ENCODE measurements at places on chromosomes 4 and X.
A peak's percentile ranks its signal among the peaks of the same experiment; 100 is the strongest.

DNA sequence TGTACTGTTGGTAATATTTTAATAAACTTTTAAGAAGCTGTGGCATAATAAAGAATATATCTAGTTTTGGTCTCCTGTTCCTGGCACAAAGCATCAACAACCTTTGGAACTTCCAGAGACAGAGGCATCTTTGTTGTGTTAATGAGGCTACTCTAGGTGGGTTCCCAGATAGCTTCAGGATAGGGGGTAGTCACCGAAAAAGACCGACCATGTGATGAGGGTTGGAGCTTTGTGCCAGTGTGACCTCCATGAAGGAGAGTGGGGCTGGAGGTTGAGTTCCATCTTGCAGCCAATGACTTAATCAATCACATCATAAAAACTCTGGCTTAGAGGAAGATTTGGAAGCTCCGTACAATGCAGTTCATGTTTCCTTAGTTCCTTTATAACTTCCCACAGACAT, 9.9 kb downstream of the PPAT start:
- no peak for DNase-seq

DNA sequence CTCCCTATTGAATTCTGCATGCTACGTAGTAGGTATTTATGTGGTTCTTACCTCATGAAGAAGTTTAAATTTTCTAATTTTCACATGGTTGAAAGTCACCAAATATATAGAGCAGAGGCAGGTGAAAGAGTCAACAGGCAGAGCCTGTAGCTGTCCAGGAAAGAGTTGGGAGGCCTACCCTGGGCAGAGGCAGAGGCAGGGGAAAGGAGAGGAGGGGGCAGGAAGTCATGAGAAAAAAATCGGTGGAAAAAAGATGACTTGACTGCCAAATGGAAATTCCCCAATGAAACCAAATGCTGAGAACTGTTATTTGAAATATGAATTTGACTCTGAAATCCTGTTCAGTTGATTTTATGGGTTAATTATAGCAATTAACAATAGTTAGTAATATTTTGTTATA, 23.1 kb upstream of the GPR34 start:
- DNase-seq: no peak

DNA sequence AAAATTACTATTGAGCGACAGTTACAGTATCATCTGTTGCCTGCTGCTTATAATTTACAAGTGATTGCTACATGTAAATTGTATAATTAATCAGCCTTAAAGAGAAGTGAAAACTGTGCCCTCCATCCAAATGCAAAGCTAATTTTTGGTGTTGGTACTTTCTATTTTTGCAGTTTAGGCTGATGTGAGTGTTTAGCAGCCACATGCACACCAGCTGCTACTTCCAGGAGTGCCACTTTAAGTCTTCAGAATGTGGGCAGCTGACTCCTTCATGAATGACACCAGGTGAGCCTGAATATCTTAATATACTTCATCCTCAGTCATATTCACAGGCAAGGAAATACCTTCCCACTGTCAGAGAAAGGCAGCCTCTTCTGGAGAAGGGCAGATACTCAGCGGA, 149.8 kb upstream of the RASGEF1B start:
- no peak for DNase-seq

- no peak for DNase-seq
Observed at GRCh38 chrX:2561456-2561855, 60.7 kb upstream of the DHRSX start.

- DNase-seq: no peak
Observed at GRCh38 chr4:149409555-149409962, 406.1 kb downstream of the IQCM start.

- DNase-seq: no peak
Observed at GRCh38 chr4:4455210-4455865, 68.4 kb downstream of the NSG1 start.

DNA sequence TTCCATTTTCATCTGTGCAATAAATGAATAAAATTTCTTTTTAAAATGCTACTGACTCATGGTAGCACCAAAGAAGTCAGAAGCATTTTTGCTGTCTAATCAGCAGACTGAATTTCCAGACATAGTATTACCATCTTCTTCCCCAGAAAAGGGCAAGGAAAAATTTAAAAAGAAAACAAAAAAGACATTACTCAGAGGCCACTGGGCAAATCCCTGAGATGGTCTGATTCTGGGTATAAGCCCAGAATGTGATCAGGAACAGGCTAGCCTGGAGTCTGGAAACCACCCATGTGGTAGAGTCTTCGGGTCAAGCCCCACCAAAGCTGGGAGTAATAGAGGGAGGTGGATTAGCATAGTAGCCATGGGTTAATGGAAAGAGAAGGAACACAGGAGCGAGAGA, 342.8 kb downstream of the FBXW7 start:
- no peak for DNase-seq

- no peak for DNase-seq
Observed at GRCh38 chr4:163085085-163085484, 81.6 kb downstream of the NAF1 start.

DNA sequence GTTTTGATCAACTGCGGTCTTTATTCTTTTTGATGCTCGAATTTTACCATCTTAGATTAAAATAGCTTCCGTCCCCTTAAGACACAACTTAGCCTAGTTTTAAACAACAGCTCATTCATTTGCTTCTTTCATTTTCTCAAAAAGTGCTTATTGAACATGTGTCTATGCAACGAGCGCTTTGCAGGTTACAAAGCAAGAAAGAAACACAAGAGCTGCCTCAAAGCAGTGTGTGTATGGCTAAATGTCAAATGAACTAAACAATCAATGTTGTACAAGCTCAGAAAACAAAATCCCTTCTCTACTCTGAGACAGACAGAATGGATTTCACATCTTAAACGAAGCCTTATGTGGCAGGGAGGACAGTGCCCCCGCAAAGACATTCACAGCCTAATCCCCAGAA, 61.0 kb downstream of the EVC2 start:
- DNase-seq: peak; percentile 43

GRCh38 chr4:105471566-105472176, 2.2 kb downstream of the PPA2 start:
- DNase-seq: peak; percentile 79

DNA sequence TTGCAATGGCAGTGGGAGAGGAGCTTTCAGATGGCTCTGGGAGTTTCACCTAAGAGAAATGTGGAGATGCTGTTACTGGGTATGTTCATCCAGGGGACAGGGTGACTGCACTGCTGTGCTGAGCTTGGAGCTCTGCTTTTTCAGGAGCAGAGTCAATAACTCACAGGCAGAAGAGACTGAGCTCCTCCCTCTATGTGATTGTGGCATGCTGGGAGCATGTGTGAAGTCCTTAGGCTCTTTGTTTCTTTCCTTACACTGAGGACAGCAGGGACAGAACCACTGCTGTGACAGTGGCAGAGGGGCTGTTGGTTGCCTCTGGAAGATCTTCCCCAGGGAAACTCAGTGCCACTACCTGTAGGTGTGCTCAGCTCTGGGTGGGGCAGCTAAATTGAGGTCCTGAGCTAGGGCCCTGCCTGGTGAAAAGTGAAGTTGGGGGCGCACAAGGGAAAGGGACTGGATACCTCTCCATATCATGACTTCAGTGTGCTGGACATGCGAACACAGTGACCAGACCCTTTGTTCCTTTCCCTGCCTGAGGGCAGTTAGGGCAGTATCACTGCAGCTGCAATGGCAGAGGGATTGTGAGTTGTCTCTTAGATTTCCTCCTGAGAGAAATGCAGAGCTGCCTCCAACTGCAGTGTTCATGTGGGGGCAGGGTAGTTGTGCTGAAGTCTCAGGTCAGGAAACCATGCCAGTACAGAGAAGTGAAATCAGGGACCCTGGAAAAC, 156.7 kb downstream of the TENT5D start:
- DNase-seq: no peak

DNA sequence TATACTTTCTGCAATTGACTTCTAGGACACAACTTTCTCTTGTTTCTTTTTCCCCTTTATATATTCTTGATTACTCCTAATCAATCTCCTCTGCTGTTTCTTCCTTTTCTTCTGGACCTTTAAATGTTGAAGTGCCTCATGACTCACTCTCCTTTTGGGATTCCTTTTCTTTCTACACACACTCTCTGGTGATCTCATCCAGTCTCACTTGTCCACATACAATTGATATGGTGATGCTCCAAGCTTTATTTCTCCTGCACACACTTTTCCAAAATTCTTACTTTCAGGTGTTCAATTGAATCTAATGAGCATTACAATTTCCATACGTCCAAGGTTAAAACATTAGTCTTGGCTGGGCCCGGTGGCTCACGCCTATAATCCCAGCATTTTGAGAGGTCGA, 794.8 kb upstream of the EPHA5 start:
- no peak for DNase-seq

DNA sequence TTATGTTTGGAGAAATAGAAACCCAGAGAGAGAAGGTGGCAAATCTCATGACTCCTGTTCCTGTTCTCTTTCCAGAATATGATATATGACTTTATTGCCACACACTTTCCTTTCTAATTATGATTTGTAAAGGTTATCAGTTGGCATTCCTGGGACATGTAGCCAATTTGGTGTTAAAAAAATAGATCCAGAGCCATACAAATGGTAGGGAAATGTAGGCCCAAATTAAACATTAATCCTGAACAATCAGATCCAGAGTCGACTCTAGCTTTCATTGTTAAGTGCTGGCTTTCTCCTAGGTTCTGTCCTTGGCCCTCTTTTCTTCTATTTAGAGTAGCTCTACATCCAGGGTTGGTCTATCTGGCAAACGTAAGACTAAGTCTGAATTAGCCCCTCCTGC, 69.8 kb upstream of the LONRF3 start:
- DNase-seq: no peak

GRCh38 chr4:28842271-28842670, 1877.9 kb upstream of the PCDH7 start:
- DNase-seq: no peak

DNA sequence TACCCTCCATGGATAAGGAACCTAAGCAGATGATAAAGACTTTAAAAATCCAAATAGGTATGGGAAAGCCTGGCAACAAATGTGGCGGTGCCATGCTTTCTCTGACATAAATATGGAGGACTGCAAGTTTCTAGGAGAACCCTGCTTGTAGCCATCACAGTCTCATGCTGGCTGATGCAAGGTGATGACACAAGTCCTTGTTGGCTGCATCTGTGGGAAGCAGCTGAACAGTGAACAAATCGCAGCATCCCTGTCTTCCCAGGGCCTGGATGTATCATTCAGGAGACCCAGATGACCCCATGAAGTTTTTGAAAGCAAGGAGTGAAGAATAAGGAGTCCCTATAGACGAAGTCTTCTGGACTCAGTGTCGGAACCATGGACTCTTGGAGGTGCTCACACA, 234.4 kb upstream of the HS3ST1 start:
- no peak for DNase-seq

DNA sequence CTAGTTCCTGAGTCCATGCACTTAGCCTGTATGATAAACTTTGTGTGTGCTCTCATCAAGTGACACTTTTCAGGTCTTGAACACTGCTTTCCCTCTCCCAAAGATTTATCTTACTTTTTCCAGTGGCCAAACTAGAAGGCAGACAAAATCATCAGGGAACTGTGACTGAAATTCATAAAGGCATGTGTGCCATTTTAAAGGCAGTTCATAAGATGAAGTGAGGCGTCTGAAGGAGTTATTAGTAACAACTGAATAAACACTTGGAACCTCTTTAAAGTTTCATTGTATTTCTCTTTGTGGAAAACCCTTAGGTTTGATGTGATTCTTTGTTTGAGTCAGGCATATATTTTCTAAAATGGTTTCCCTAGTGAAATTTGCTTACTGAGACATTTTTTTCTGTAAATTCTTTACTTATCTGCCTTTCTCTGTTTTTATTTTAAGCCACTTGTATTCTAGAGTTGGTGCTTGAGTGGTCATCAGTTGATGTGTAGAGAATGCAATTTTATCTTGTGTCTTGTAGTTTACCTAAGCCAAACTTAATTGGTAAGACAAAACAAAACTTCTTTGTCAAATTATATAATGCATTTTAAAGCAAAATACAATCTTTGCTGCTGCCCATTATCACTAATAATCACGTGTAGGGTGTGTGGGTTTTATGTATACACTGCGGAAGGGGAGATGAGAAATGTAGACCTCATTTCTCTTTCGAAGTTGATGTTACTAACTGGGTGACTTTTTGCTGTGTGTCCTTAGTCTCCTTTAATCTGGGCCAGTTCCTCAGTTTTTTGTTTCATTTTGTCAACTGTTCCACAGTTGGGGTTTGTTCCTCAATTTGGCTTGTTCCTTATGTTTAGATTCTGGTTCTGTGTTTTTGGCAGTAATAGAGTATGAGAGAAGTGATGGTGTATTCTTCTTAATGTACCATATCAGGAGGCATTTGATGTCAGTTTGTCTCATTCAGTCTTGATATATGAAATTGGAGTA, 56.8 kb downstream of the RBPJ start:
- DNase-seq: no peak

DNA sequence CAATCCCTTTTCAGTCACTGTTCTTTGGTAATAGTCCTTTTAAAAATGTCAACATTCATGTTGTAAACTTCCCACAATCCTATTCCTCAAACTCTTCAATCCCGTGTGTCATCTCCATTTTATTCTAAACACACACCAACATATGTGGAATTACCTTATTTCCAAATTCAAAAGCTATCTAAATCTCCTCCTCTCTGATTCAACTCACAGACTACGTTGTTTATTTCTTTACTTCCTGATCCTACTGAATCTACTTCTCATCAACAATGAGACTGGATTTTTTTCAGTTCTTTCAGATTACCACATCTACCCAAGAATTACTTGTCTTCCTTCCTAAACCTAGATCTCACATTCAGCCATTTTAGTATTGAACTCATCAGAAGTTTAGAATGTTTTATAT, 188.2 kb downstream of the GABRB1 start:
- DNase-seq: no peak

GRCh38 chrX:134908356-134908755, 82.4 kb upstream of the SMIM10 start:
- DNase-seq: no peak

GRCh38 chr4:177214935-177215334, 94.7 kb upstream of the NEIL3 start:
- DNase-seq: no peak

DNA sequence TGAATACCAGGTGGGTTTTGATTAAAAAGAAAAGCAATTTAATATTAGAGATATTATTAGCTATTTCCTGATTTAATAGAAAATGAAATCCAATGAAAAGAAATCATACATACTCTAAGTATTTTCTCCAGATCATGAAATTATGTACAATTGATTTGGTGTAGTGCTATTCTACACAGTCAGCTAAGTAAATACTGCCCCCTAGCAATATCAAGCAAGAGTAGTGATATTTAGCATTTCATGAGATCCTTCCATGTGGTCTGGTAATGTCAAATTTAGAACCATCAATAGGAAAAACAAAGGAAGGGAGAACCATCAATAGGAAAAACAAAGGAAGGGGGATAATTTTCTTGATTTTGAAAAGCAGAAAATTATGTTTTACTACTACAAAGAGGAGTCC, 114.6 kb downstream of the TBCK start:
- DNase-seq: no peak

GRCh38 chrX:130084631-130085237, 25.6 kb downstream of the ELF4 start:
- DNase-seq: no peak

DNA sequence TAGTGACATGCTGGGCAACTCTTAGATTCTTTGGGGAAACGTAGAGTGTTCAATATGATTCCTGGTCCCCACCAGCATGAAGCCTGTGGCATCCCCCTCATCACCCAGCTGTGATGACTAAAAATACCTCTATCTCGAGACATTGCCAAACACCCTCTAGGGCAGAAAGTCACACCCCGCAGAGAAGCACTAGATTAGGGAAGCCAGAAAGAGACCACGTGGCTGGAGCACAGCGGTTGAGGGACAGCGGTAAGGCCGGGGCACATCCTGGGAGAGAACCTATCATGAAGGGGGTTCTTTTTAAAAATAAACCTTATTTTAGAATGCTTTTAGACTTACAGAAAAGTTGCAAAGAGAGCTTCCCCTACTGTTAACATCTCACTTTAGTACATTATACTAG, 11.0 kb downstream of the FAT1 start:
- DNase-seq: no peak

Measured in WERI-Rb-1 (cell line).